ENCODE measurements at places on chromosomes 12 and 14. TPM values are rescaled to one million over a fixed set of nuclear protein-coding genes. Genes with fewer than 3 reads are reported as not detected.

The CD163L1 gene
- 3.5 TPM for total RNA-seq

The RD3L gene
- not detected for total RNA-seq

The SIX6 gene
- total RNA-seq, result not detected

GRCh38 chr14:35551081-35551480 lies 17.1 kb downstream of the INSM2 start:
- no peak for DNase-seq

- no peak for DNase-seq
Observed at GRCh38 chr12:30973830-30974229, 47.3 kb downstream of the TSPAN11 start.

GRCh38 chr14:83940253-83940652 lies 1589.7 kb upstream of the FLRT2 start:
- DNase-seq, result no peak

DNA sequence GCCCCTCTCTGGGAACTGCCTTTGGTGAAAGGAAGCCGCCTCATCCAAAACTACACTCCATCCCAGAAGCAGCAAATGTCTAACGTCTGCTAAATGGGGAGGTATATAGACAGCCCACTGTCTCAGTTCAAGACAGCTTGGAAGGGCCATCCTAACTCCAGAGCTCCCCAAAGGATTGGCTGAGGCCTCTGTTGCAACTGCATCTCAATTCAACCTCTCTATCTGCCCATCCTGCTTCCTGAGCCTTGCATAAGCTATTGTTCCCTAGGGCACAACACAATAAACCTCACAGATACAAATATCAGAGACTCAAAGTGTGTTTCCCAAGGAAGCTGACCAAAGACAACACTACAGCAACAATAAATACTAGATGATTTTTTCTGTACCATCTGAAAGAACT lies 495.2 kb upstream of the SOX5 start:
- no peak for DNase-seq

Data from breast epithelium (tissue), 4 donors.